Muscle of leg (tissue), 16 donors: ENCODE measurements at places on chromosomes 16 and 17. TPM values are rescaled to one million over a fixed set of nuclear protein-coding genes. Genes with fewer than 3 reads are reported as not detected.

The HOXB5 gene
- 0.13 TPM for total RNA-seq

The TMC8 gene
- 1.2 TPM for total RNA-seq

The MAPT gene
- total RNA-seq = 4.0 TPM

The CES5A gene
- not detected for total RNA-seq
